ENCODE measurements at places on chromosomes 1 and 21.
A peak's percentile ranks its signal among the peaks of the same experiment; 100 is the strongest.

- no peak for DNase-seq
Observed at GRCh38 chr1:7263021-7263960, 478.0 kb downstream of the CAMTA1 start.

GRCh38 chr21:42012763-42013329, 2.7 kb upstream of the ZBTB21 start:
- no peak for DNase-seq

- DNase-seq, result peak; percentile 35
Observed at GRCh38 chr1:9164532-9164900, 35.6 kb upstream of the GPR157 start.

DNA sequence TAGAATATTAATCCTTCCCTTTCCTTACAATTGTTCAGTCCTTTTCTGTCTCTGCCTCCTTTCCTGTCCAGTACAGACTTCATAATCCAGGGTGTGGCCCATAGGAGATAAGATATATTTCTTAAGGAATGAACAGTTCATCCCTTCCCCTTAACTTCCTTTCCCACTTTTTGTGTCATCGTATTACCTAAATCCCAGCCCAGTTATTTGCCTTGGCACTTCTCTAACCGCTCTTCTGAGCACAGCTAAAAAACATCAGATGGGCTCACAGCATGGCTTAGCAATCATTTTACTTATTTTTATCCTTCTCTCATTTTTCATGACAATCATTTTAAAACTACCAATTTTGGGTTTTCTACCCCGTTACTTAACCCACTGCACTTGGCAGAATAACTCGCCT, 39.6 kb downstream of the F3 start:
- no peak for DNase-seq

GRCh38 chr1:184615301-184615700, 139.4 kb downstream of the EDEM3 start:
- DNase-seq, result no peak

GRCh38 chr1:37922767-37923550, 23.9 kb downstream of the INPP5B start:
- DNase-seq, result no peak

- peak; percentile 54 for DNase-seq
Observed at GRCh38 chr1:9182784-9183257, 51.8 kb upstream of the H6PD start.

GRCh38 chr1:214880956-214881355, 201.6 kb upstream of the KCNK2 start:
- DNase-seq, result no peak

GRCh38 chr1:201870397-201870796, 18.3 kb upstream of the SHISA4 start:
- no peak for DNase-seq

DNA sequence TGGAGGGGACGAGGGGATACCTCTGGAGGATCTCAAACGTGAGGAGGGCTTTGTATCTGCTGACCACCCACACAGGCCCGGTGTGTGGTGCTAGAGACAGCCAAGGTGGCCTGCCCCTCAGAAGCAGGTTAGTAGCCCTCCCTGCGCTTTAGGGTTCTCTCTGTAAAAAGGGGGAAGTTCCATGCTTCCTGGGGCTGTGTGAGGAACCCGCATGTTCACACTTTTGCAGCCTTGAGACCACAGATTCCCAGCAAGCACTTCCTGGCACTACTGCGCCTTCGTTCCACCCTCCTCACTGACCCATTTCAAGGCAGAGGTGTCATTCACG, 7.9 kb upstream of the GUCA2B start:
- no peak for DNase-seq

DNA sequence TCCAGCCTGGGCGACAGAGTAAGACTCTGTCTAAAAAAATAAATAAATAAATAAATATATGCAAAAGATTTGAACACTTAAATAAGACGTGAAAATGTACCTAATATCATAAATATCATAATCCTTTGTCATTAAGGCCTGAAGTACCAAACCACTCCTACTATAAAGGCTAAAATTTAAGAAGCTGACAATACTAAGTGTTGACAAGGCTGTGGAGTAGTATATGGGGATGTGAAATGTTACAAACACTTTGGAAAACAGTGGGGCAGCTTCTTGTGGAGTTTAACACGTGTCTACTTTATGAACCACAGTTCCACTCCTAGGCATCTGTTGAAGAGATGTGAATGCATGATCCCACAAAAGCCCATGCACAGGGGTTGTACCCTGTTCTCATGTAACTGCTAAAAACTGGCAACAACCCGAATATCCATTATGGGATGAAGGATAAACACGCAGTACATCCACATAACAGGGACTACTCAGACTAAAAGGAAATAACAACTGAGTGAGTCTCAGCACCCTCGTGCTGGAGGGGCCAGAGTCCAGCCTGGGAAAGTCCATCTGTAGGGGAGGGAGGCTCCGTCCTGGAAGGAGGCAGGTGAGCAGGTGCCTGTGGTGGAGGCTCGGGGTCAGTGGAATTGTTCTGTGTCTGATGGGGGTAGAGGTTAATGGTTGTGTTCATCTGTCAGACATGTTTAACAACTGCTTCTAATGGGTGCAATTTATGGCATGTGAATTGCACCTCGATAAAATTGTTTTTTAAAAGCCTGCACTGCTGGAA, 6.7 kb upstream of the SLC19A1 start:
- DNase-seq, result no peak

All from adipocyte (in vitro differentiated cells).